ENCODE measurements at places on chromosomes 6 and 20.

GRCh38 chr6:49543087-49543858 is 7.2 kb upstream of the C6orf141 start:
- no peak for DNase-seq

GRCh38 chr6:167493976-167494697 is 169.3 kb downstream of the TTLL2 start:
- DNase-seq = no peak

DNA sequence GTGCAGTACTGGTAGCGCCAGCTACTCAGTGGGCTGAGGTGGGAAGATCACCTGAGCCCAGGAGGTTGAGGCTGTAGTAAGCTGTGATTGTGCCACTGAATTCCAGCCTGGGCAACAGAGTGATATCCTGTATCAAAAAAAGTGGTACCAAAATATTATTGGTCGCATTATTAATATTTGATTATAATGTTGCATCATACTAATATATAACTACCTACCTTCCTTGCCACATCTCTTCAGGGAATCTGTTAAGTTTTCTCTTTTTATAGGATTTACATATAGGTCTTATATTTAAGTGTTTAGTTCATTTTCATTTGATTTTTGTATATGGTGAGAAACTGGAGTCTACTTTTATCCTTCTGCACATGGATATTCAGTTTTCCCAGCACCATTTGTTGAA is 66.3 kb upstream of the PHACTR3 start:
- no peak for DNase-seq

- DNase-seq = no peak
Measured at GRCh38 chr6:122143813-122144601, 255.4 kb upstream of the HSF2 start.

DNA sequence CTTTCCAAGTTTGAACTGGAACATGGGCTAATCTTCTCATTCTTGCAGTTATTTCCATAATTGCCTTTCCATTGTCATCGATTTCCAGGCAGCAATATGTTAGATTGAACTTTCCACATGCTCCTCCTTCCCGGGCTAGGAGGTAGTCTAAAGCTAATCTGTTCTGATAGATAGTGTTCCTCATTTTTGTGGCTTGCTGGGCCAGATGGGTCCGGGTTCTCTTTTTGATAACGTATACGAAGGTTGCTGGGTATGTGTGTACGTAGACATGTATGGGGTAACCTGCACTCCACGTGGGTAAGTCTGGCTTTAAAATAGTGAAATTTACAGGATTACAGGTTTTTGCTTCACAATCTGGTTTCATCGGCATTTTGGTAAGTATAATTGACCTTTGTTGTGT is 14.0 kb upstream of the GMPR start:
- DNase-seq = no peak

- no peak for DNase-seq
Measured at GRCh38 chr6:120129228-120129627, 779.7 kb upstream of the MAN1A1 start.

DNA sequence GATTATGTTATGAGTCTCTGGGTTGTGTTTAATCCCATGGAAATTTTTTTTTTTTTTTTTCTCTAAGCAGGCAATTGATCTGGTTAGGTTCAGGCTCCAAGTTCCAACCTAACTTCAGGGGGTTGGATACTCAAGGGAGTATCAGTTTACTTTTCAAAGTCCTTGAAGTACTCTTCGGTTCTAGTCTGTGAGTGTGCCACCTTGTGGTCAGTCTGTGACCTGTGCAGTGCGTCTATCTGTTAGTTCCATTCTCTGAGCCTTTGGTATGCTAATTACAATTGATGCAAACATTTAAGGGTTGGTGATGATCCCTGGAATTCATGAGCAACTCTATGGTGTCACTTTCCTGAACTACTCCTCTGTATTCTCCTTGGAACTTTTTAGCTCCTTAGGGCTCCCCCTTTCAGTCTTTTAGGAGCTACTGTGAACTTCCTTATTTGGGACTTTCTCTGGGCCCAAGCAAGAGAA is 342.0 kb downstream of the SOX4 start:
- DNase-seq = no peak

DNA sequence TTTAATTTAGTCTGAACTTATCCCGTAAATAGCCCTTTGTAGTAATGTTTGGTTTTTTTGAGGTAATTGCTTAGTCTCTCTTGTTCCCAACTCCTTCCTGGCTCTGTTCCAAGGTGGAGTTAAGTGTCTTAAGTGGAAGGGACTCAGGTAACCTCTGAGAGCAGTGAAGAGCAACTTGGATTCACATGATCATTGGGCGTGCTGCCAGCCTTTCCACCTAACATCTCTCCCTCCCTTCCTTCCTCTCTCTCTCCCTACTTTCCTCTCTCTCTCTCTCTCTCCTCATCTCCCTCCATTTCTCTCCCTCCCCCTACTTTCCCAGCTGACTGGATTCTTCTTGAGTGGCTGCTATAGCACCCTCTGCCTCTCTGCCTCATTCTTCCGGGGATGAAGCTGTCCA is 232.9 kb upstream of the SASH1 start:
- DNase-seq = no peak

GRCh38 chr6:154805288-154805911 is 72.2 kb downstream of the SCAF8 start:
- no peak for DNase-seq

DNA sequence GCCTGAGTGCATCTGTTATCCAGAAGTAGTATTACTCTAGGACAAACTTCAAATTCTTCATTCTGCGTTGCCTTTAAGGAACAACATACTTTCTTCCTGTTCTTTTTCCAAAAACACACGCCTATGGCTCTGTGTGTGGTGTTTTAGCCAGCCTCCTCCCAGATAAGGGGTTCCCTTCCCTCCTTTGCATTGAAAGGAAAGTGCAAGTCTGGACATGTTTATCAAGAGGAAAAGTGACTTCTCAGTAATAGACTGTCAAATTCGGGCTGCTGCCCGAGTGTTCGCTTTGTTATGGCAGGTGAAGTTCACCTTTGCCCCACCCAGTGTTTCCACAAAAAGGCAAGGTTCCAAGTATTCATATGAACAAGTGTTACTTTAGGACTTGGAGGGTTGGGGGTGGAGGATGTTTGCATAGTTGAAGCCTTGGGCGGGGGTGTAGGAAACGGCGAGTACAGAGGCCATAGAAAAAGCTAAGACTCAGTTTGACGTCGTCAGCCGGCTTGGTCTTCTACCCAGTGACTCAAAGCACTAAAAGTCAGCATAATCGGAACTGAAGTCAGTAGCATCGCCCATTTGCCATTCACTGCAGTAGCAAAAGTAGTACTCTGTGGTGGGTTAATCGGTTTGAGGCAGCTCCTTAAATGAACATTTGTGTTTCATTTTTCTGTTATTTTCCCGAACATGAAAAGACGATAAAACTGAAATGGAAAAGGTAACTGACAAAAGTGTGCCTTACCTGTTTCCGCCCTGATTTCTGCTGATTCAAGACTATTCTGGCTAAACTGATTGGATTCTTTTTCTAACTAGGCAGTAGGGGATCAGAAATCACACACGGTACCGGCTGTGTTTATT is 12.5 kb downstream of the PRDM1 start:
- DNase-seq = no peak

DNA sequence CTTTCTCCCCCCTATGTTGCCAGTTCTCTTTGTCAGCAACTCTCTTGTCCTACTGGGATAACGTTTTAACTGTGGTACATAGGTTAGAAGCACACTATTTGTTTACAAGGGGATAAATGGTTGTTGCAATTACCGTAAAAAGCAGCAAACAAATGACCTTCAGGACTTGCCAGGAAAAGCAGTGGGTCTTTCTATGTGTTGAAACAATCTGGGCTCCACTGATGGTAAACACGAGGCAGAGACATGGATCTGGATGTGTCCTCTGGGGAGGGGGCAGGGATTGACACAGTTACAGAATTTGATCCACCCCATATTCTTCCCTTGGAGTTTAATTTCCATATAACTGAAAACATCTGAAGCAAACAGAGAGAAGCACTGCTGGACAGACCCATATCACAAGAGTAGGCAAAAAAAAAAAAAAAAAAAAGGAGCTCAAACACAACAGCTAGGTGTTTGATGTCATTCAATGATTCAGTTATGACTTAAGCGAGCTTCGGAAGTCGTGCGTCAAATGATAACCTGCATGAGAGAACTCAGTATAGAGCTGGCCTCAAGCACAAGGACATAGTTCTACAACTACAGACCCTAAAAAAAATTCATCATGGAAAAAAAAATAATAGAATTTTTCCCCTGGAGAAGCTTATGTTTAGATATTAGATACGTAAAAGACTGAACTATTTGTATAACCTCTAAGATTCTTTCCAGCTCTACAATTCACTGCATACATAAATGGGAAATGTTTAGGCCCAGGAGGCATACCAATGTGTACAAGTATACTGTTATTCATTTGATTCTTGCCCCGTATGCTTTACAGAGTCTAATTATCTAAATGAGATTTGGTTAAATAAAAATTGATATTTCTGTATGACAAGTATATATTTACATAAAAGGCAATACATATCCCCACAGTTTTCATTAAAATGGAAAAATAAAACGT is 127.7 kb downstream of the ALDH8A1 start:
- no peak for DNase-seq

GRCh38 chr6:41408576-41408975 is 73.2 kb downstream of the NCR2 start:
- DNase-seq = no peak

DNA sequence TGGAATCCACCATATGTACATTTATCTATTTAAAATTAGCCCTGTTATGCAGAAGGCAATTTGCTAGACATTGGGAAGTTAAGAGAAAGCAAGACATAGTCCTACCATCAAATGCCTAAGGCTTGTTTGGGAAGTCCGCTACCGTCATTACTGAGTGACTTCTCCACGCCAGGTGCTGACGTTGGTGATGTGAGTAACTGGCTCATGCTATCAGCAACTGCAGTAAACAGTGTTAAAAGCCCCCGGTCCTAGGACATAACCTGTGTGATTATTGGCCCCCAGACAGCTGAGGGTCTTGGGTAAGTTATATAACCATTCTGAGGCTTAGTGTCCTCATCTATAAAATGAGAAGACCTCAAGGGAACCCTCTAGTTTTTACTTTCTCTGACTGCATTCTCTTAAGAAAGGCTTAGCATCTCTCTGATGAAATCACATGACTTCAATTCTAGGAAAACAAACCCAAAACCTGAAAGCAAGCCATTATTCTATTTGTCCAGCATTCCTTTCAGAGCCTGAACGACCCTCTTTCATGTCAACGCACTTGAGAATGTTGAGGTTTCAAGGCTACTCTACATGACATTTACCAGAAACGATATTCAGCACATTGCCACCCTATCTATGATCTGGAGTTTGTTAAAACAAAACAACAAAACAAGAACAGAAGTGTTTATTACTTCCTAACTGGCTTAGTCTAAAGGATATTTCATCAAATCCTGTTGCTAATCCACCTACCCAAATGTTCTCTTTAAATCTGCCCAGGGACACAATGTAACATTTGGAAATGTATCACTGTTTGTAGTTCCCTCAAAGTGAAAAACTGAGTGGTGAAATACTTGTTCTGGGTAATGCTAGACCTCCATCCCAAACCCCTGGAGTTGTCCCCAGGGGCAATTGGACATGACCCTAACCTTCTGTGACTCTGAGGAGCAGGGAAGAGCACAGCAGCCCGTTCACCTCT is 133.8 kb downstream of the BTBD3 start:
- DNase-seq = no peak

DNA sequence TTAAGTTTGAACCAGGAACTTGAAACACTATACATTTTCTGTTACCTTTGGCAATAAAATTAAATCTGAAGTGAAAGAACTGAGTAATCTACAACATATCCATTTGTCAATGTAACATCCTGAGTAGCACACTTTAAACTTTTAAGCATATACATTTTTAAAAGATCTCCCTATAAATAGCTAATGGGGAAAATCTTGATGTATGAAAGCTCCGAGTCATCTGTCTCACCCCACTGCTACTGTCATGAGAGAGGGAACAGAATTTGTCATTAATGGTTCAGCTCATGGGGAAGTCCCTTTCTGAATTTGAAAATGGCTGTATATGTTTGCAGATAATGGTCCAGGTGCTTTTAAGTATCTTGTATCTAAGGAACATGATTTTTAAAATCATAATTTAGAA is 55.2 kb upstream of the NOX3 start:
- DNase-seq = no peak

- no peak for DNase-seq
Measured at GRCh38 chr6:117028256-117028655, 151.2 kb downstream of the RFX6 start.

GRCh38 chr6:13553646-13554045 is 20.8 kb upstream of the SIRT5 start:
- no peak for DNase-seq

GRCh38 chr20:37538003-37538402 is 10.3 kb upstream of the BLCAP start:
- no peak for DNase-seq

DNA sequence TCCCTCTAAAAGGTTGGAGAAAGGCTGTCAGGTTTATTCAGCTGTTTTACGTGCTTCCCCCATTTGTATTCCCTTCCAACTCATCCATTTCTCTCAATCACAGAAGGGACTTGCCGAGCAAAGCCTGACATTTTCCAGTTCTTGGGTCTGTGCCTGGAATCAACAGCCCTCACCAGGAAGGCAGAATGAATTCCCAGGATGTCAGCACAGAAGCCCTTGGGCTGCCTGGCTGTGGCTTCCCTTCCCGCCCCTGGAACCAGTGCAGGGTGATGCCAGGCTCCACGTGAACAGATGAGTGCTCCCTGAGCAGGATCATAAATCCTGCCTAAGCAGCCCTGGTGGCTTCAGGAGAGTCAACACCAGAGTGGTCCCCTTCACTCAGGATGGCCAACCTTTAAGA is 86.1 kb upstream of the CD83 start:
- no peak for DNase-seq

GRCh38 chr6:38043259-38043753 is 223.8 kb downstream of the ZFAND3 start:
- DNase-seq = no peak

- no peak for DNase-seq
Measured at GRCh38 chr6:156978948-156979347, 201.8 kb downstream of the ARID1B start.

GRCh38 chr20:19981031-19981451 is 36.1 kb upstream of the NAA20 start:
- DNase-seq = no peak

GRCh38 chr6:55034752-55035151 is 139.6 kb upstream of the HCRTR2 start:
- no peak for DNase-seq

GRCh38 chr20:5153612-5154542 is 27.1 kb downstream of the CDS2 start:
- no peak for DNase-seq

GRCh38 chr6:154123155-154123956 is 84.3 kb downstream of the OPRM1 start:
- DNase-seq = no peak

Data from osteoblast (primary cell).